Uterine smooth muscle cell (primary cell): ENCODE measurements at places on chromosomes 1 and 21. TPM values are rescaled to one million over a fixed set of nuclear protein-coding genes. Genes with fewer than 3 reads are reported as not detected.

The FMO5 gene
- 0.75 and 0.77 TPM in 2 replicates for total RNA-seq

The RNU1-4 gene
- under 0.01 and 2,224 TPM in 2 replicates for total RNA-seq

The KCND3 gene
- total RNA-seq: under 0.01 and 0.25 TPM in 2 replicates

The KRTAP13-3 gene
- total RNA-seq: not detected in 2 replicates

The CASQ1 gene
- total RNA-seq: 0.25 TPM in 1 of 2 replicates, not detected in the other
